ENCODE measurements at places on chromosomes 12 and 14.
A peak's percentile ranks its signal among the peaks of the same experiment; 100 is the strongest.

GRCh38 chr14:35827678-35828472 lies 1.7 kb downstream of the BRMS1L start:
- DNase-seq: no peak

DNA sequence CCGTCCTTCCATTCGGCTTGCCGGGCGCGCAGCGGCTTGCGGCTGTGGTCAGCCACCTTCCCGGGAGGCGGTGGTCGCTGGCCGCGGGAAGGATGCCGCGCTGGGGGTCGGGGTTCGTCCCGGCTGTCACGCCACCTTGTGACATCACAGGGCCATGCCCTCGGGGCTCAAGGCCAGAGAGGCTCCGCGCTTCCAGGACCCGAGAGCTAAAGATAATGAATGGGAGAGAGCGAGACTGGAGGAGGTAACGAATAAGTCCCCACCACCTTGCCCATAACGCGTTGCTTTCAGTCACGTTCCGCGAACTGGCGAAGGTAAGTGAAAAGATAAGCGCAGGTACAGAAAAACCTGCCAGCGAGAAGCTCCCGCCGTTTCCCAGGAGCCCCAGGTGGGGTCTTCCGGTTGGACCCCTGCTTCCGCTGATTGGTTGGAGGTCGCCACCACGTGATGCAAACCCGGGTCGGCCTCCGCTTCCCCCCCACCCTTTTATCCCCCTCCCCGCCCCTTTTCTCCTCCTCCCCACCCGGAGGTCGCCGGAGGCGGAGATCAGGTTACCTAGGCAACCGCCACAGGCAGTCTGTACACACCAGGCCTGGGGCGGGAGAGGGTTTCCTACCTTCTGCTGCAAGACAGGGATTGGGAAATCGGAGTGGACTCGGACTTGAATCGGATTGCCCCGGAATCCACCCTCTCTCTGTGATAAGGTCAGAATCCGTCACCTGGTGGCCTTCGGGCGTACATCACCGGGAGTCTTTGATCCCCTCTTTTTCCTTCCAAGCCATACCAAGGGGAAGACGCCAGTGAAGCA lies at the start of gene LRRC9:
LRRC9 (plus strand) TSS at position 575 of the 808 bp plus-strand sequence.
- DNase-seq: peak; percentile 7

DNA sequence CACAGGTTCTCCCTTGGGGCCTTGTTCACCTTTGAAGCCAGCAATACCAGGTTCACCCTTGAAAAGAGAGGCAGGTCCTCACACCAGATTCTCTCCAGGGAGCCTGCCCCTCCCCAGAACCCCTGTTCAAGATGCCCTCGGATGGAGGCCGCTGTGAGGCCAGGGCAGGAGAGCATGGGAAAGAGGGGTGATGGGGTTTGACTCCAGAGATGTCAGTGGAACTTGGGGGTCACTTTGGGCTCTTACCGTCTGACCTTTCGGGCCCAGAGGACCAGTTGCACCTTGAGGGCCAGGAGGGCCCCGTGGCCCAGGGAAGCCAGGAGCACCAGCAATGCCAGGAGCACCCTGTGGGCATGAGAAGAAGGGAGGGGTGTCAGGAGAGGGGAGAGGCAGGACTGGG lies 17.4 kb downstream of the COL2A1 start:
- no peak for DNase-seq

- no peak for DNase-seq
These were observed 19.4 kb downstream of the GNS start for GRCh38 chr12:64739778-64740177.

- peak; percentile 100 for DNase-seq
These were observed at the start of gene KANSL2 for GRCh38 chr12:48681710-48682532. Gene KANSL2 (minus strand): TSS chr12:48682238. CDS start chr12:48681632, 606 bp downstream.

DNA sequence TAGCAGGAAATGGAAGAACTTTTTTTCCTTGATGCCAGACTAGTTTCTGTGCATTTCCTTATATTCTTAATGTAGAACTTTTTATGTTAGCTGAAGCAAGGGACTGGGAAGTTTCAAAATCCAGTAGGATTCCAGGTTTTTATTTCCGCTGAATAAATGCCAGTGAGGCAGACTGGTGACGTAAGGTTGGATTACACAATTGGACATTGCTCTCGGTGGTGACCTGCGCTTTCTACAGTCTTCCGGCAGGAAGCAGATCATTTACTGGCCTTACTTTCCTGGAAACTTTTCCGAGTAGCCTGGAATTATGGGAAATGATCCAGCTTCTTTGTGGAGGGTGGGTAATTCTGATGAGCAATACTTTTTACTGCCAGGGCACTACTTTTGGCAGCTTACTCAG lies 3.6 kb downstream of the IFT43 start:
- no peak for DNase-seq

DNA sequence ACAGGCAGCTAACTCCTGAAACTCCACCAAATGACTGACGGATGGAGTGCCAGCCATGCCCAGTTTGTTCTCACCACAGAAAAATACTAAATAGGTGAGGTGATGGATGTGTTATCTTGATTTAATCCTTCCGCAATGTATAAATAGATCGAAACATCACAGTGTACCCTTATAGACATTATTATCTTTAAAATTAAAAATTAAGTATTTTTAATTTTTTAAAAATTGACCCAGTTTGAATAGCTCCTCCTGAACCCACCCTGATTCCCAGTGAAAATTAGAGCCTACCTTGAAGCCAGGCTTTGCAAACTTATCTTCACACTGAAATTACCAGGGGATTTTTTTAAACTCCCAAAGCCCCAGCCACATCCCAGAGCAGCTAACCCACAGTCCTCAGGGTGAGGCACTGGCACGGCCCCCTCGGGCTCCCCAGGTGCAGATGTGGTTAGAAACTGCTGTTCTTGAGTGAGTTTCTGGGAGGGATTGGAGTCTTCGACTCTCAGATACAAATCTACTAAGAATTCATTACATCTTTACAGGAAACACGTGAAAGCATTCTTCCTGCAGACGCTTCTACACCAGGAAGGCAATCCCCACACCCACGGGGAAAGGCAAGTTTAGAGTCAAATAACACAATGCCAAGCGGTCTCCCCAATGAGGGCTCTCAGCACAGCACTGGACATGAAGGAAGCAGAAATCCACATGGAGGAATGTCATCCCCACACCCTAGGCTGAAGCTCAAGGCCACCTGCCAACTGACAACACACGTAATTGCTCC lies 126.4 kb downstream of the RIMBP2 start:
- no peak for DNase-seq

- DNase-seq: no peak
These were observed 20.8 kb downstream of the STX2 start for GRCh38 chr12:130818272-130818634.

DNA sequence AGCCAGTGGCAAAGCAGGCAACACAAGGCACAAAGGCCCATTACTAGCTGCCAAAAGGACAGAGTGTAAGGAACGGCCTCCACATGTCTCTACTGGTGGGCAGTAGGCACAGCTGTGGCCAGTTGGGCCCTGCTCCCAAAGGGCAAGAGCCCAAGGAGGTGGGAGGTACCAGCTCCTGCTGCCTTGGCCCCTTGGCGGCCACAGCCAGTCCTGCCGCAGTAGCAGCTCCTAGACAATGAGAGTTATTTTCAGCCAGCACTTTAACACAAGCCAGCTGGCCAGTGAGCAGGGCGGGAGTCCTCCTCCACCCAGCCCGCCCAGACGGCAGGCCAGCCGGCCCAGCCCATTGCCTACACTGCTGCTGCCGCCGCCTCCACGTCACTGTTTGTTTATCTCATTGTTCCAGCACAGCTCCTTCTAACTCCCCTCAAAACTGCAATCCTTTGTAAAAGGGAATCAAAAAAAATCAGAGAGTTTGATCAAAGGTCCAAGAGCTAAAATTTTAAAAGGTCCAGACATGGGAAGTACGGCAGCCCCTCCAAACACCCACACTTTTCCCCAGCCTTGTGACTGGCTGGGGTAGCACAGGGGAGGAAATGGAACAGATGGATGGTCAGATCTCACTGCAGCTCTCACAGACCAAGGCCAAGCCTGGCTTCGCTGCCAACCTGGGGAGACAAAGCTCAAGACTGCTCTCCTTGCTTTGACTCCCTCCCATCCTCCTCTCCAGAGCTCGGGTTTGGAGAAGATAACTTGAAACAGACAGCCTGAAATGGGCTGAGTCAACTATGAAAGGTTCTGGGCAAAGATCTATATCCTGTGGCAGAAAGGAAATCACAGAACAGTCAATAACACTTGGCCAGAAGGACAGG lies 33.5 kb downstream of the FMNL3 start:
- DNase-seq: no peak

Measured in HL-60 (cell line).